ENCODE measurements at places on chromosomes 7 and 10.

DNA sequence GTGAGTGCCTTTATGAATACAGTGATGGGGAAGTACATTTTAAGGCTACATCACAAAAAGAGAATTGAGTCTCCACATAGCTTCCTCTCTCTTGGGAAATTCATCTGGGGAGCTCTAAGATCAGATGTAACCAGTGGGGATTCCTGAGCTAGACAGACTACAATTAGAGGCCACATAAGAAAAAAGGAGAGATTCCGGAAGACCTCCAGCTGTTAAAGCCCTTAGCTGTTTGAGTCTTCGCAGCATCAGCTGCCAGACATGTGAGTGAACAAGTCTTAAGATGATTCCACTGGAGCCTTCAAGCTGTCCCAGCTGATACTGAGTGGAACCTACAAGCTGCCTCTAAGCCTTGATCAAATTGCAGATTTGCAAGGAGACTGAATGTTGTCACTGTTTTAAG lies 448.5 kb downstream of the NXPH1 start:
- DNase-seq = no peak

DNA sequence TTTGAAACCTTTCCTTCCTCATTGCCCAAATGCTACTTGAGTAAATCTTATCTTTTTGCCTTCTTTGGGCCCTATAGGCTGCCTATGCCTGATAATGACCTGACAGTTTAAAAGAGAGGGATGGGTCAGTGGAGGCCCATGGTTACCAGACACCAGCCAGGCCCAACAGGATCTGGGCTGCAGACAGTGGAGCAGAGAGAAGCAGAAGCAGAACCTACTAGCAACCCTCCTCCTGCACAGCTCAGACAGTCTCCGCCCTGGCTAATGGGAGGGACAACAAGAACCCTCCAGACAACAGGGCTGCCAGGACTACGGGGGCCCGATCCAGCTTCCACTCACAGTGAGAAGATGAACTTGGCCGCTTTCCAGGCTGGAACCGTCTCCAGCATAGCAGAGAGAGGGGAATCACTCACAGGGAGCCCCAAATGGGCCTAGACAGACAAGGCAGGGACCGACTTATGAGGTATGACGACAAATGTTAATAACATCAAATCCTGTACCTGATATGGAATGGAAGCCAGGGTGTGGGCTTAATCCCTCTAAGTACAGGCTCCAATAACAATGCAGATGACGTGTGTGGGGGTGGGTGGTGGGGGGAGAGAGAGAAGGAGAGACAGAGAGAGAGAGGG lies 31.7 kb upstream of the DGKI start:
- no peak for DNase-seq

DNA sequence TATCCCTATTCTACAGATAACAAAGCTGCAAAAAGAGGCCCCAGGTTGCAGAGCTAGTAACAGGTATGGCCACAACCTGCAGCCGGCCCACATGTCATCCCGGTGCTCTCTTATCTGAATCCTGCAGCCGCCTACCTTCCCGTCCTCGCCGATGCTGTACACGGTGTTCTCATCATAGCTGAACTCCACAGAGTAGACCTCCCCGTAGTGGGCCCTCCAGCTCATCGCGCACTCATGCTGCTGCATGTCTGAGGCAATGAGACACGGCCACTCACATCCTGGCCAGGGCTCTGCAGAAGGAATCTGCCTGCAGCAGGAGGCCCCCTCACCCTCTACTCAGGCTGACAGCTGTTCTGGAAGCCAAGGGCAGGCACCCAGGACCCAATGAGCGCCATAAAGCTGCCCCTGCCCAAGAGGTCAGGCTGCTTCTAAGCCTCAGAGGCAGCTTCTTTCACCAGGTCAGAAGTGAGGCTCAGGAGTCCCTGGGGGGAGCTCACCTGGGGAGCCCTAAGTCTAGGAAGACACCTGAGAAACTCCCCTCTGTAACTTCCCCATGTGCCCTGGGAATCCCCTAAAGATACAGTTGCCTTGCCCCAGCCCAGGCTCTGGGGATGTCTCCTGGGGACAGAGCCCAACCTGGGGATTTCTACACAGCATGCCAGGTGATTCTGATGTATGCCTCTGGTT lies 17.9 kb upstream of the CYREN start:
- DNase-seq = peak; percentile 14

DNA sequence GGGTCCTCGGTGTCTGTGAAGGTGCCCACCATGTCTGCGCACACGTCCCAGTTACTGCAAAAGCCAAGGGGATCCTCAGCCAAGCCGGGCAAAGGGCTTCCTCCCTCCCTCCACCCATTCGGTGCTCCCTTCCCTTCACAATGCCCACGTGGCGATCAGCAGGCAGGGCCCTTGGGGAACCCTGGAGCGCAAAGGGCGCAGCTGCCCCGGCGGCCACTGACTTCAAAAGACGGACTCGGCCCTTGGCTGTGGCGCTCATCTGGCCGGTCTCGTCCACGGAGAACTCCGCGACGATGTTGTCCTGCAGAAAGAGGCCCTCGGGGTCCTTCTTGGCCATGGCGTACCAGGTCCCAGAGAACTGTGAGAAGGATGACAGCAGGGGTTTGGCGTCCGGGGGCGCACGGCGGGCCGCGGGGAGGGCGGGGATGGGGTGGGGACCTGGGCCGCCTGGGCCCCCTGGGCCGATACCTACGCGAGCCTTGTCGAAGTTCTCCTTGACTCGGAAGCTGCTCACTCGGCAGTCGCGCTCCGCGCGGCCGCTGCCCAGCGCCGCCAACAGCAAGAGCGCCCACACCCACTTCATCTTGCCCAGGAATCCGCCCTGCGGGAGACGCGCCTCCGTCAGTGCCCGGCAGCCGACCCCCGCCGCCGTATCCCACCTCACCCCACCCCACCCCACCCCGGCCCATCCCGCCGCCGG lies 439 bp downstream of the RBP4 start:
- no peak for DNase-seq

DNA sequence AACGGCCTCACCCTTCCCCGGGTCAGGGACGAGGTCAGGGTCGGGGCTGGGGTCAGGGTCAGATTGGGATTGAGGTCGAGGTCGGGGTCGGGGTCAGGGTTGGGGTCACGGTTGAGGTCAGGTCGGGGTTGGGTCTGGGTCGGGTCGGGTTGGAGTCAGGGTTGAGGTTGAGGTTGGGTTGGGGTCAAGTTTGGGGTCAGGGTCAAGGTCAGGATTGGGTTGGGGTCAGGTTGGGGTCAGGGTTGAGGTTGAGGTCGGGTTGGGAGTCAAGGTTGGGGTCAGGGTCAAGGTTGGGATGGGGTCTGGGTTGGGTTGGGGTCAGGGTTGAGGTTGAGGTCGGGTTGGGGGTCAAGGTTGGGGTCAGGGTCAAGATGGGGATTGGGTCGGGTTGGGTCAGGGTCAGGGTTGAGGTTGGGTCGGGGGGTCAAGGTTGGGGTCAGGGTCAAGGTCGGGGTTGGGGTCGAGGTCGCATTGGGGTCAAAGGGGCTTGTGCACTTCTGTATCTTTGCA lies 131.4 kb downstream of the VIPR2 start:
- DNase-seq = no peak

GRCh38 chr10:114061789-114062188 lies 18.1 kb downstream of the ADRB1 start:
- DNase-seq = no peak

DNA sequence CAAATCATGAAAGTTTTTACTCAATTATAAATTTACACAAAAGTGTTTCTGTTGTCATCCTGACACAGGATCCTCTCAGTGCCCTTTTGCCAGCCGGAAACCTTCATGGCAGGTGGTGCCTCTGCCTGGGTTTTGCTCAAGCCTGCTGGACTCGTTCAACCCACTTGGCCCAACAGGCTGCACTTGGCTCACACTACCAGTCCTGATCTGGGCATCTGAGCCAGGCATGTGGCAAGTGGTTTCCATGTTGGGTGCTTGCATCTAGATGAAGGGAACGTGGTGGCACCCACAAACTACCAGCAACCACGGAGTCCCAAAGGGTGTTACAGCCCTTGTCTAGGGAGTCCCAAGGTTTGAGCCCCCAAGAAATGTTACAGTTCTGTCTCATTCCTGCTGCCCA lies 162.3 kb upstream of the CSTF2T start:
- DNase-seq = no peak

- DNase-seq = no peak
These were observed 613.3 kb downstream of the LRMDA start for GRCh38 chr10:76044751-76045150.

GRCh38 chr10:114518401-114519305 lies 114.4 kb upstream of the AFAP1L2 start:
- no peak for DNase-seq

DNA sequence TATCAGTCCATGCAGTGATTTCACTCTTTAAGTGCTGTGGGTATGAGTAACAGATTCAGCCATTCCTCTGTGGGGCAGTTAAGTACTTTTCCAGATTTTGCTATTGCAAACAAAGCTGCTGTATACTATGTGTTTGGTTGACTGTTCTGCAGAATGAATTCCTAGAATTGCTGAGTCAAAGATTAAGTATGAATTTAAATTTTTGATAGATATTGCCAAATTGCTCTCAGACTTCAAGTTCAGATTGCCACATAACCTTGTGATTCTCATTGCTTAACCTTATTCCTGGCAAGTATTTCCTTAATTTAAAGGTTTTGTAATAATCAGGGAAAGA lies 21.6 kb upstream of the SAR1A start:
- no peak for DNase-seq

DNA sequence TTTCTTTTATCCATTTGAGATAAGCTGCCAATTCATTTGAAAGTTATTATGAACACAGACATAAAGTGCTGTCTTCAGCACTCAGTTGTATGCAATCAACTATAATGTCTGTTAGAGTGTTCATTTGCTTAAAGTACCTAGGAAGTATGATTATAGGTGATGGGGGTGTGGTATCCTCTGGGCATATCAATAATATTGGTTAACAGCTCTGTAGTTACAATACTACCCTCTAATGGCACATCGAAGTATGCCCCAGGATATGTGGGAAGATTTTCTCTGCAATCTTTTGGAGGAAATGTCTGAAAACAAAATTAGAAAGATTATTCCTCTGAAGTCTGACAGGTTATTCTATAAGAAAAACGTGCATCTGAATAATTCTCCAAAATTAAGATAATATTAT lies 429.7 kb downstream of the ARL4A start:
- no peak for DNase-seq

GRCh38 chr7:132234711-132235110 lies 341.6 kb downstream of the PLXNA4 start:
- no peak for DNase-seq

GRCh38 chr7:113561446-113561845 lies 357.4 kb downstream of the PPP1R3A start:
- DNase-seq = no peak

DNA sequence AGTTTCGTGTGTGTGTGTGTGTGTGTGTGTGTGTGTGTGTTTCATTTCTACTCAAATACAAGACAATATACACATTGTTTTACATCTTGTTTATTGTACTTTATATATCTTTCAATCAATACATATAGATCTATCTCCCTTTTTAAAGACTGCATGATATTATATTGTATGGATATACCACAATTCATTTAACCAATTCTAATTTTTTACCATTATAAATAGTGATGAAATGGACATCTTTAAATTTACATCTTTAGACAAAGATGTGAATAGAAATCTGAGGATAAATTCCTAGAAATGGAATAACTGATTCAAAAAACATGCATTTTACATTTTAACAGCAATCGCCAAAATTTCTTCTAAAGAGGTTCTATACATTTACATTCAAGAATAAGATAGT lies 23.2 kb upstream of the HIBADH start:
- no peak for DNase-seq

GRCh38 chr10:63496561-63496960 lies 24.6 kb upstream of the REEP3 start:
- DNase-seq = no peak

DNA sequence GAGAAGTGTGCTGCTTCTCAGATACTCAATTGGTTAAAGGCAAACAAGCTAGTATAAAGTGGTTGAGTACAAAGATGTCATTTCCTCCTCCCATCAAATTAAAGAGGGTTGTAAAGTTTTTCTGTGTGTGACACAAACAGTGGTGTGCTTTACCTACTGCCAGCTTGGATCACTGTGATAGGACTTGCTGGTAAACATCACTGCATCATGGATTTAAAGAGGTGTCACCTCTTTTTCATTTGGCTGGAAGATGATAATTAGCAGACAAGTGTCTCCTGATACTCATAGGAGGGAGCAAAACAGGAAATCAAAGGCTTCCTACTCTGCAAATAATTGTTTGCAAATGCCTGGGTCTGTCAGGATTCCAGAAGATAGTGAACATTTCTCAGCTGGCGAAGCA lies 200.5 kb downstream of the MDFIC start:
- no peak for DNase-seq

GRCh38 chr10:77873536-77874380 lies 52.8 kb downstream of the DLG5 start:
- peak; percentile 59 for DNase-seq

GRCh38 chr10:43928425-43928968 lies 279.8 kb upstream of the ZNF32 start:
- DNase-seq = no peak

DNA sequence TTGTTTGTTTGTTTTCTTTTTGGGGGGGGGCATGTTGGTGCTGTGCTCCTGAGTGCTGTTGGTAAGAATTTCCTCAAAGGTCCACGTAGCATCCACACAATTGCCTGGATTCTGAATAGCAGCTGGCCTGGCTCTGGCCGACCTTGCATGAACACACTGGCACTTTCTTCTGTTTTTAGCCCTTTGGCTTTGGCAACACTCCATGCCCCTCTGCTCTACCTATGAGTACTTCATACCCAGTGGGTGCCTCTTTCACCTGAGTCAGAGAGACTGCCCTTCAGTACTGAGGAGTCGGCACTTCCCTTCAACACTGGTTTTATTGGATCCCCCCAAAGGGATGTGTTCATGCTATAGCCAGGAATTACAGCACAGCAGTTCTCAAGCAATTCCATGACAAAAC lies 7.2 kb upstream of the NPVF start:
- no peak for DNase-seq

GRCh38 chr7:7489546-7489945 lies 46.1 kb downstream of the COL28A1 start:
- DNase-seq = no peak

DNA sequence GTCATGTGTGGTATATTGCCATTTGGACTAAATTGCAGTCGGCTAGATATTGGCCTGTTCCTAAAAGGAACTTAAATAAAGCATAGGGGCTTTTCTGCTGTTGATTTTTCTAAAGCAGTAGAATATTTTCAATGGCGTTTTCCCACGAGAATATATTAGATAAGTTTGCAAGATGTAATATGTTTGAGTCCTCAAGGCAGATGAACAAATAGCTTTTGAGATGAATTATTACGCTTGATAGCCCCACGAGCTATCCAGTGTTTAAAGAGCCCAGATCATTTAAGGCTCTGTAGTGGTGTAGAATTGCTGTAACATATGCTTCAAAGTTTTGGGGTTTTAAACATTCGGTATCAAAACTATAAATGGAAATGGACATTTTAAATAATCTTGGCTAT lies 2.9 kb downstream of the CELF2 start:
- no peak for DNase-seq

DNA sequence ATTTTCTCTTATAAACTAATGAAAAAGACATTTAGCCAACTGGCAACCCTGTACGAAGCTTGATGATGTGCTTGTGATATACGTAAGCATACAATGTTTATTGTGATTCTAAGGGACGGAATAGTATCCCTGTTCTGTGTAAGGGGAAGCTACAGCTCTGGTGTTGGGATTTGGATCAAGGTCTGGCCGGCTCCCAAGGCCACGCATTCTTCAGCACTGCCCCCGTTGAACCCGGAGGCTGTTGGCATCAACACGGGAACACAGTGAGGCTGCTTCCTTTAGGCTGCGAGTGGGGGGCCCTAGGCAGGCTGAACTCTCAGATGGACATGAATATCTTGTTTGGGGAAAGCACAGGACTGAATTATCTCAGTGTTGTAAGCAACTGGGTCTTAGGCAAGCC lies 180.6 kb downstream of the CAMK1D start:
- no peak for DNase-seq
